ACHN (cell line): ENCODE measurements at places on chromosomes 5 and 9.

GRCh38 chr5:164721116-164721515, 1215.7 kb downstream of the MAT2B start:
- no peak for DNase-seq

DNA sequence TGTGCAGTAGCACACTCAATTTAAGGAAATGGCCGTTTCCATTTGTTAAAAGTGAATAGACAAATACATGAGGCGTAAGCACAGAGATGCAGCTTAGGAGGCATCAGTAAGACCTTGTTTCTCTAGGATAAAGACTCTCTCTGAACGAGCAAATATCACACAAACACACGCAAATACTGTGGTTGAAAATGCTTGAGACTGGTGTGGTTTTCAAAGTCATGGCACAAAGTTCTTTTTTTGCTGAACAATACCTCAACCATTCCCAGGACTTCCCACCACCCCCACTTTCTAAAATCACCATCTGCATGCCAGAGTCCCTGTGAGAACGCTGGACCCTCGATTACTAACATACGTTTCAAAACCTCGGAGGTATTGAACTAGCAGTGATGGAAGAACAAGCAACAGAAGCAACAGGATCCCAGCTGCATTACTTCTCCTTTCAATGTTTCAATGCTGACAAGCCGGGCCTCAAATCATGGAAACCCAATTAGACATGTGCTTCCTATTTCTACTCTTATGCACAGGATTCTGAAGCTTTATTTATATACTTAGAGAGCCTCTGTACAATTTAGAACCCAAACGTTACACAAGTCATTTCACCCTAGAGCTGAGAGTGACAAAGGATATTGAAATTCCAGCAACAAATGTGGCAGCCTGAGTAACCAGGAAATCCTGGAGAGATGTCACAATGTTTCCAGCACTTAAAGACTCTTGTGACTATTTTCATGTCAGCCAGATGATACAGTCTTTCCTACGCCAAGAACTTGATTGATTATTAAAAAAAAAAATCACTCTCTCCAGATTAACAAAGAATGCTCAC, 63.9 kb downstream of the CDC14B start:
- no peak for DNase-seq

- DNase-seq = no peak
These were observed 14.3 kb downstream of the GRIA1 start for GRCh38 chr5:153504726-153505125.

- no peak for DNase-seq
These were observed 44.8 kb upstream of the PTPN3 start for GRCh38 chr9:109542922-109543321.
